ENCODE measurements at places on chromosomes 4 and X.

DNA sequence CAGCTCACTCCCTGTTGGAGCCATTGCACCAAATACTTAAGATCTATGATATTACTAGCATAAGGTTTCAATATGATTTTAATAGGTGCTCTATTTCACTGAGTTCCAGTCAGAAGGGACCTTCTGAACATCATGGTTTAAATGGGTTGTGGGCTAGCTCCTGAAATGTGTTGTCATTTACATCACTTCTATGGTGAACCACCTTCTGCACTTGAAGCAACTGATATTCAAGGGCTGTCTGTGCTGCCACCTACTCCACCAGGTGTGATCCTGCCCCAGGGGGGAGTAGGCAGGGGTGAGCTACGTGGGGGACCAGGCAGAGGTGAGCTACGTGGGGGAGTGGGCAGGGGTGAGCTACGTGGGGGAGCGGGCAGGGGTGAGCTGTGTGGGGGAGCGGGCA lies 35.2 kb downstream of the RNF175 start:
- no peak for DNase-seq

DNA sequence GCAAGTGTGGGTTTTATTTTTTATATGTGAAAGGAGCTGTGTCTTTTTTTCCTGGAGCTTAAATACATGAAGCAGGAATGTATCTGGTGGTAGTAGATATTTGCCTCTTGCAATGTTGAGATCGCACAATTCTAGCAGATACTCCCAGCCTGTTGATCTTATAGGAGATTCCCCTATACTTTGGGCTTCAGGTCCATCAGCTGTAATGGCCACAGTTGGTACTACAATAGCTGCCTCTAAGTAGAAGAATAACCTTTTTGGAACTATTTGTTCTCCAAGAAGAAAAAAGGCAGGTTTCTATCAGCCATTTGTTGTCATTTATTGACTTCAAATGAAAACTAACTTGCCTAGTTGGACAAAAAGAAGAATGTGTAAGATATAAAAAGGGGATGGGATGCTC lies 37.7 kb downstream of the LIMCH1 start:
- DNase-seq = no peak

DNA sequence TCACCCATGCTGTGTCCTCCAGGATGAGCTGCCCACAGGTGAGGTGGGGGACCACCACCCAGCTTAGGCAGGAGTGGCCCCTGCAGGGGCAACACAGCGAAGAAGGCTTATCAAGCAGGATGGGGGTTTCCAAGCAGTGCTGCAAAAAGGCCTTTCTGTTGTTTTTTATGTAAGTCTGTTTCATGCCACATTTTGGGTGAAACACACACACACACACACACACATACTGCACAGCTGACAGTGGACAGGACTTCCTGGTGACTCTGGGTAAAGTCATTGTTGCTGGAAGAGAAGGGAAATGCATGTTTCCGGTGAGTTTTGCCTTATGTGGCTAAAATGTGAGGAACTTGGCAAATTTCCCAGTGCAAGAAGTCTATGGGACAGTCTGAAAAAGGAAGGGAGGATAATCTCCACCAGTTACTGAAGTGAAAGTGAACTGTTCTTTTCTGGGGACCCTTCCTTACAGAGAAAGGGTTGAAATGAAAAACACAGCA lies 119.2 kb downstream of the IRF2 start:
- DNase-seq = no peak

DNA sequence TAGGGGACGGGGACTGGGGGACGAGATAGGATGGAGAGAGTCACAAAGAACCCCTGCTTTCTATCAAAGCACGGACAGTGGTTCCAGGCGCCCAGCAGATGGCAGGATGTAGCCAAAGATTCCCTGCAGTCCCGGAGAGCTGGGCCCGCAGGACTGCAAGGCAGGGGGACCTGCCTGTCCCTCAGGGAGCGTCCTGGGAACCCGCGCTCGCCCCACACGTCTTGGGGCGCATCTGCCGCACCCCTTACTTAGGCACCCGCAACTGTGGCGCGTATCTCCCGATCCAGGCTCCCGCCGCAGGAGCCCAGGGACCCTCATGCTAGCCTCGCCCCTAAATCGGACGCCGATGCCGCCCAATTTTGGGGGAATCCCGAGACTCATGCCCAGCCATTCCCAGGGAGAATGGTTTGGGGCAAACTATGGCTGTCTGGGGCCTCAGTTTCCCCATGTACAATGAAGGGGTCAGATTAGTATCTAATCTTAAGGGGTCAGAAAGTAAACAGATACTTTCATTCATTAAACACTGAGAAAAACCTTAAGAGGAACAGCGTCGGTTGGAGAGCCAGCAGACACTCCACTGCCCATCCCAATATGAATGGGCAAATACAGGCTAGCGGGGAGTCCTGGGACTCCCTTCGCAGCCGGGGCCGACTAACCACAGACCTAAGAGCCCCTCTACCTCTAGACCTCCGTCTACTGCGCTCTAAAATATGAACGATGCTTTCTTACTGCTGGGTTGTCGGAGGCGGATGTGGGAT lies 581 bp upstream of the STK32B start:
- DNase-seq = no peak

GRCh38 chr4:38800961-38801450 lies 3.6 kb downstream of the TLR1 start:
- DNase-seq = no peak

GRCh38 chr4:167555338-167556022 lies 321.2 kb upstream of the SPOCK3 start:
- no peak for DNase-seq

DNA sequence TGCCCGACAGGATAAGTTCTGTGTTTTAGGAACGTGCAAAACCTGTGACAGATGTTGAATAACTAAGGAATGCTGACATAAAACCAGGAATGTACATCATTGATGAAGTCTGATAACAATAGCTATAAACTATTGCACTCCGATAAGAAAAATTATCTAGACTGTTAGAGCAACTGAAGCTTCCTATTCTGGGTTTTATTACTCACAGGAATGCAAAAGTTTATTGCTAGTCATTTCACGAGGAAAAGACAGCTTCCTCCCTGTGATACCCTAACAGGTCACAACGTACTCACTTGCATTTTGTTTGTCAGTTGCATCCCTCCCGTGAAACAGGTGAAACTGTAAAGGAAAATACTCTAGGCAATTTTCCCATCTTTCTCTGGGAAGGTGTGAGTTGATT lies 65.9 kb downstream of the CLDN22 start:
- DNase-seq = no peak

DNA sequence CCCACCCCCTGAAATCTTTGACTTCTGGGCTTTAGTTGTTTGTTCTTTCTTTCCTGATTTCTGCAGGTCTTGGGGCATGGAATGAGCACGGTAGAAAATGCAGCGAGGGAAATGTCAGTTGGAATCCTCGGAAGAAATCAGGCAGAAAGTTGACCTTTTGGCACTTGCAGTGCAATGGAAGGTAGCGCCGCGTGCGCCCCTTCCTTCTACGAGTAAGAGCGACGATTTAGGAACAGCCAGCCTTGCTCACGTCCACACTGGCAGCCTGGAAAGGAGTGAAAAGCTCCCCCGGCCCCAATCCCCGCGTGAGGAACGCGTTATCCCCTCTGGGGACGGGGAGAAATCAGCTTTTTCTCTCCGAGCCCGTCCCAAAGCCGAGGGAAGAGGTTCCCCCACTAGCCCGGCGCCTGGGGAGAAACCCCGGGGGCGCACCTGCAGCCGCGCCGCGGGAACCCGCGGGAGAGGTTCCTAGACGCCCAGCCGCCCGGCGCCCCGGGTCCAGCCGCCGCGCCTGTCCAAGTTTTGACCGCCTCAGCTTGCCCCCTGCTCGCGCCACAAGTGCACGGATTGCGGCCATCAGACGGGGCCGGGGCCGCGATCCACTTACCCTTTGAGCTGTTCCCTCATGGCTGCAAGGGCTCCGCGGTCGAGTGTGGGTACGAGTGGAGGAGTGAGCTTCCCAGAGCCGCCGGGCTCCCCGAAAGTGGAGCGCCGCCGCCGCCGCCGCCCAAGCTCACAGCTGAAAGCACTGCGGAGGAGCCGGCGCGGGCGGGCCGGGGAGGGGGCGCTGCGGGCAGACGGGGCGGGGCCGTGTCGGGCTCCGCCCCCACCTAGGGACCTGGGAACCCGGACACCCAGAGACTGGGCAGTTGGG lies 194.6 kb upstream of the FTHL17 start:
- no peak for DNase-seq

Data from activated T-helper 1 cell treated with Interleukin-2 at 50 U/mL for 16 hours (primary cell).